GM23338 (cell line): ENCODE measurements at places on chromosomes 11 and 22. TPM values are rescaled to one million over a fixed set of nuclear protein-coding genes. Genes with fewer than 3 reads are reported as not detected.
A peak's percentile ranks its signal among the peaks of the same experiment; 100 is the strongest.

DNA sequence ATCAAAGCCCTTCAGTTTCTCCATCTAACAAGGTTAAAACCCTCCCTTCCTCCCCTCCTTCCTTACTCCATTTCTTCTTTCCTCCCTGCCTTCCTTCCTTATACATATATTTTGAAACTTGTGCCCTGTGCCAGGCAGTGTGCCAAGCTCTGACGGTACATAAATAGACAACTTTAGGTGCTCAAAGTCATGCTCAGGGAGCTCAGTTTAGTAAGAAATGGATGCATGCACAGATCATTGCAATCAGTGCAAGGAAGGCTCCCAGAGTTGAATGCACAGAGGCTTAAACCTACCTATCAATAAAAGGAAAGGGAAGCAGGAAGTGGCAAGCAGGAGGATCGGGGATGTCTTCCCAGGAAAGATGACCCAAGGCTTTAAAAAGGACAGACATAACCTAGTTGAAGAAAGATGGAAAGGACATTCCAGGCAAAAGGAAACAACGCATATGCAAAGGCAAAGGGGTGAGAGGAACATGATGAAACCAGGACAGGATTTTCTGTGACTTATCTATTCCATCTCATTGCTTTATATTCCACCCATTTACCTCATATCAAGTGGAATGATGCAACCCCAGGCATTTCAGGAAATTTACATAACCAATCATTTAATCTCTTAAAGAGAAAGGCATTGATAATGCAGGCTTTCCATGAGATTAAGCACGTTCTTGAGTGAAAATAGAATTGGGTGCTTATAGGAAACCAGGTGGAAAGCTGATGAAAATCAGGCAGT is 13.2 kb downstream of the FZD4 start:
- no peaks in the 10 kb centered on the region for H3K36me3 ChIP-seq
- H3K4me3 ChIP-seq, result no peak overlapping the region
- no peak for DNase-seq

DNA sequence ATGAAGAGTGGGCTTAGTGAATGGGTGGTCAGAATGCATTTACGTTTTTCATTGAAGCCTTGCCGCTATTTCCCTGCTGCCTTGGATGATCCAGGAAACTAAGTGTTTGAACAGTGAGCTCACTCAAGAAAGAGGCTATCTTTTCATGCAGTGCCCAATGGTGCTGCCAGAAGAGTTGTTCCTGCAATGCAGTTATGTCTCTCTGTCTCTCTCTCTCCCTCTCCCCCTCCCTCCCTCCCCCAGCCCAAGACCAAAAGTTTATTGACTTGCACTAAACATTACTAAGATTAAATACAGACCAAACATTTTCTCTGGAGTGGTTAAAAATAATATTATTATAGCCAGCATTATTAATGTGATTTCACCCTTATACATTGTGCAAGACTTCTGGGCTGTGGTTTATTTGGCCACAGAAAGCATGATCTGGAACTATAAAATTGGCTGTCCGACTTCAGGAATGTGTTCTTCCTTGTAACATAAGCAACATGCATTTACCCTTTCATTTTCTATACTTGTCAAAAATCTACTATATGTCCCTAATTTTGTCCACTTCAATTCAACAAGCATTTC is 6.6 kb upstream of the FUT4 start:
- no peak overlapping the region for H3K27ac ChIP-seq
- DNase-seq, result no peak
- H3K27me3 ChIP-seq, result peaks cover 6% of the 10 kb centered on the region; the same call in 1 of the 2 replicates

DNA sequence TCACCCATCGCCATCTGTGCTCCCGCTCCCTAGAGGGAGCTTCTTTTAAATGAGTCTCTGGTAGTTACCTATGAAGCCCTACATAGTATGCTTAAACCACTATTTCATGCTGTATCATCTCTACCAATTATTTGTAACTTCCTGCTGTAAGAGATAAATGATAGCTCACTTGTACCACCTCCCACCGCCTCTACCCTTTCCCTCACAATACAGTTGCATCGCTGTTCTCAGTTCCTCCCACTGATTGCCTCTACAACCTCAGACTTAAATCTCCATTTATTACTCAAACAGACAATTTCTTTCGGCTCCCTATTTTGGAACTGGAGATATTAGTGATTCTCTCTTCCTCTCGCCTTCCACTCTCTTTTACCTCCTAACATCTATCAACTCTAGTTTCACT is 222.9 kb upstream of the ZC3H12C start:
- no peaks in the 10 kb centered on the region for H3K27me3 ChIP-seq
- no peak overlapping the region for H3K4me3 ChIP-seq
- DNase-seq, result no peak
- H3K4me1 ChIP-seq, result peaks cover 2% of the 10 kb centered on the region; the same call in 1 of the 2 replicates

GRCh38 chr22:19674129-19674928 is 40.0 kb upstream of the SEPTIN5 start:
- DNase-seq, result no peak
- H3K4me3 ChIP-seq, result no peak overlapping the region
- H3K4me1 ChIP-seq, result peaks cover 9% of the 10 kb centered on the region; the same call in 1 of the 2 replicates
- no peaks in the 10 kb centered on the region for H3K36me3 ChIP-seq

DNA sequence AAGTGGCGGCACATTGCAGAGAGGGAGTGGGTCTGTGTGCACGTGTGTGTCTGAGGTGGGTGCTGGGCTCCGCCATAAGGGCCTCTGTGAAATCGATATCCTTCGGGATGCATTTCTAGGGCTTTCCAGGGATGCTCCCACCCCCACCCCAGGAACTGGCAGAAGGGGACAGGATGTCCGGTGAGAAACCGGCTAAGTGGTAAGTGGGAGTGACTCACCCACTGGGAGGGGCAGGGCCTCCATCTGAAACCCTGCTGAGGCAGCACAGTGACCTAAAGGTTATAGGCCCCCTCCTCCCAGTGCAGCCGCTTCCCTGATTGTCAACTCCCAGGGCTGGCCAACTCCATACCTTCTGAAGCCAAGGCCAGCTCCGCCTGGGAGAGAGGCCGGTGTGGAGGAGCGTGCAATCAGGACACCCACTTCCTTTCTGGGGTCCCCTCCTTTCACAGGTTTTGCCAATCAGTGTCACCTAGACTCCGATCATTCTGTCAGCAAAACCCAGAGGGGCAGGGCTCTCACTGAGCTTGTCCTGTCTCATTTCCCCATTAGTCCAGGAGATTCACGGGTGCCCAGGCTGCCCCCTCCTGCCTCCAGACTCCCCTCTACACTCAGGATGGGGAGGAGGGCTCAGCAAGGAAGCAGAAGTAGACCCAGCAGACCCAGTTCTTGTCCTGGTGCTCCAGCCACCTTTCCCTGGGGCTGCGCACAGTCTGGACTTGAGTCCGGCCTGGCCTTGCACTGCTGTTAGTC is 44.5 kb downstream of the NECTIN1 start:
- peaks cover 33% of the 10 kb centered on the region for H3K4me1 ChIP-seq
- H3K4me3 ChIP-seq, result no peak overlapping the region

DNA sequence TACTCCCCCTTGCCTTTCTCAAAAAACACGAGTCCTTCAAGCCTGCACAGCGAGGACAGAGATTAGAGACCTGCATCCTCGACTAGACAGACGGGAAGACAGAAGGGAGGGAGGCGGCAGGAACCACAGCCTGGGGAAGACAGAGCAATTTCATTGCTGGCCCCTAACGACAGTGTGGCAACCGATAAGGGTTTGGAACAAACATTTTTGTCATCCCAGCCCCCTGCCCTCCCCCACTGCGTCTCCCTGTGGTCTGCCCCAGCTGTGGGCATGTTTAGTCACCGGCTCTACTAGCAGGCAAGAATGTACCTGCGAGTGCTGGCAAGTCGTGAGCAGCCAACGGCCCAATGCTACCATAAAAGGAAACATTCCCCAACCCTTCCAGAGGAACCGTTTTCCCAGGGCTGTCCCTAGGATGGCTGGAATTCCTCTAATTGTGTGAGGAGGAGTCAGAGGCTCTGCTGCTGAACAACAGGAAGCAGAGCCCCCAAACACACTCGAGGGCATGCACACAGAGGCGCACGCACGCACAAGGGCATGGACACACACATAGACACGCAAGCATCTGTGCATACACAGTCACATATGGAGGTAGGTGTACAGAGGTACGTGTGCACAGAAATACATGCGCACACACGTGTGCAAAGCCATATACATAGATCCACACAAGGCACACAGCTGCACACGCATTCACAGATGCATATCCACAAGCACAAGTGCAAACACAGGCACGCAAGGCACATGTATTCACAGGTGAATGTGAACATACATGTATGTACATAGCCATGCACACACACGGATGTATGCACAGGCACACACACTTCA is 58.3 kb downstream of the MYH9 start:
- H3K27me3 ChIP-seq, result no peaks in the 10 kb centered on the region
- peak; percentile 99 for DNase-seq
- peaks cover 37% of the 10 kb centered on the region for H3K4me1 ChIP-seq
- peak overlapping the region; percentile 26; the same call in 1 of the 2 replicates for H3K4me3 ChIP-seq
- peaks cover 22% of the 10 kb centered on the region for H3K36me3 ChIP-seq

DNA sequence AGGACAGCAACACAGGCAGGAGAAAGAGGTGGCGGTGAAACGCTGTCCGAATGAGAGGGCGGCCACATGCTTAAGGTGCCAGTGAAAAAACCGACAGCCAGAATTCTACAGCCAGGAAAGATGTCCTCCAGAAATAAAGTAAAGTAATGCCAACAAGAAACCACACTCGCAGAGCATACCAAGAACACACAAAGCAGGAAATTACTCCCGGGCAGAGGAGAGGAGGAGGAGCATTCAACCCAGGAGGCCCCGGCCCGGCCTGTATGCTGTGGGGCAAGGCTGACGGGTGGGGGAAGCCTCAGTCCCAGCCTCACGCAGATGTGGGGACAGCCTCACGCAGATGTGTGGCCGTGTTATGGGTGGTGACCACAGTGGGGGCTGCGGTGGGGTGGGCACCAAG is 28.0 kb downstream of the CHID1 start:
- H3K27ac ChIP-seq, result no peak overlapping the region
- no peaks in the 10 kb centered on the region for H3K4me1 ChIP-seq
- H3K4me3 ChIP-seq, result no peak overlapping the region
- DNase-seq, result no peak

DNA sequence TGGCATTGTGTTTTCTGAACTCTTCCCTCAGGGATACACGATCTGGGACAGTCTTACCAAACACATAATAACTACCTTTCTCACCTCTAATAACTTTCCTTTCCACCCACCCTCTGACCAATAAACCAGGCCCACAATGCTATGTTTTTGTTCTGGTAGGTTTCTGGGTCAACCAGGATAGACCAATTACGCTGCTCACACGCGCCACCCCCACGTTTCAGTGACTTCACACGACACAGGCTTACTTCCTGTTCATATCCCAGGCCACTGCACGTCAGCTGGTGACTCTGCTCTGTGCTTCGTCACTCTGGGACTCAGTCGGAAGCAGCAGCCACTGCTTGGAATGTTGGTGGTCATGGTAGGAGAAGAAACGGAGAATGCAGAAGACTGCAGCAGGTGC is 2.5 kb downstream of the KRTAP5-4 start:
- H3K27ac ChIP-seq, result no peak overlapping the region
- H3K27me3 ChIP-seq, result no peaks in the 10 kb centered on the region
- H3K36me3 ChIP-seq, result no peaks in the 10 kb centered on the region
- H3K4me1 ChIP-seq, result no peaks in the 10 kb centered on the region
- DNase-seq, result no peak
- H3K4me3 ChIP-seq, result no peak overlapping the region

DNA sequence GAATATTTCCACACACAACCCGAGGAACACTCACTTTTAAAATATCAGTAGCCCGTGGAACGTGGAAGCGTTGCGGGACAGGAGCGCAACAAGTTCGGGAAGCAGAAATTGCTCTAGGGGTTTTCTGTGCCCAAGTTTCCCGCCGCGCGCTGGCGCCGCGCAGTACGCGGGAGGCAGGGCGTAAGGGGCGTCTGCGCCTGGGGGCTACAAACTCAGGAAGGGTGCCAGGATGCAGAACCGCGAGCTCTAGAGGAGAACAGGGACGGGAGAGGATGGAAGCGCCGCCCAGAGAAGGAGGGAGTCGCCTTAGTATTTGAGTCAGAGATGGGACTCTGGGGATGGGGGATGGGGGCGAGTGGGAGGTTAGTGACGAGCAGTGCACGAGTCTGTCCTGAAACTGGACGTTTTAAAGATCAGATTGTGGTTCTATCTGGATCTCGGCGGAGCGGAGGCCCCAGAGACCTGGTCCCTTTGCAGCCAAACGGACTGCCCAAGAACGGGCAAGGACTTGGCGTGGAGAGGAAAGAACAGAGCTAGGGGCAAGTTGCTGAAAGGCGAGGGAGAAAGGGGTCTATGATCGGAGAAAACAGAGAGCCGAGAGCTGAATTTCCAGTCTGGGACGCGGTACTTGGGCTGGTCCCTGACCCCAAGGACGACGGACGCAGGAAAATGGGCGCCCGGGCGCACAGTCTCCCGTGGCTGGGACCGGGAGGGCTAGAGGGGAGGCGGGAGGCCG is 4.7 kb downstream of the BSX start:
- H3K36me3 ChIP-seq, result no peaks in the 10 kb centered on the region
- peaks cover 24% of the 10 kb centered on the region for H3K4me1 ChIP-seq
- DNase-seq, result peak; percentile 80
- peaks cover 99% of the 10 kb centered on the region for H3K27me3 ChIP-seq
- H3K4me3 ChIP-seq, result peak overlapping the region; percentile 84

Gene NAV2
- 42.3 and 45.0 TPM in 2 replicates for total RNA-seq

Gene CD3E
- not detected in 2 replicates for total RNA-seq
